ENCODE measurements at places on chromosomes 4 and X.

- H3K4me1 ChIP-seq: no peaks in the 10 kb centered on the region
- H3K4me3 ChIP-seq: no peak overlapping the region
- DNase-seq: no peak
- no peaks in the 10 kb centered on the region for H3K36me3 ChIP-seq
- H3K27ac ChIP-seq: no peak overlapping the region
- H3K27me3 ChIP-seq: no peaks in the 10 kb centered on the region
Measured at GRCh38 chrX:145553702-145554101, 263.9 kb upstream of the SLITRK2 start.

- DNase-seq: no peak
- H3K27me3 ChIP-seq: no peaks in the 10 kb centered on the region
- H3K27ac ChIP-seq: no peak overlapping the region
- H3K36me3 ChIP-seq: no peaks in the 10 kb centered on the region
- H3K4me3 ChIP-seq: no peak overlapping the region
Measured at GRCh38 chr4:188143731-188144130, 4.5 kb downstream of the TRIML1 start.

DNA sequence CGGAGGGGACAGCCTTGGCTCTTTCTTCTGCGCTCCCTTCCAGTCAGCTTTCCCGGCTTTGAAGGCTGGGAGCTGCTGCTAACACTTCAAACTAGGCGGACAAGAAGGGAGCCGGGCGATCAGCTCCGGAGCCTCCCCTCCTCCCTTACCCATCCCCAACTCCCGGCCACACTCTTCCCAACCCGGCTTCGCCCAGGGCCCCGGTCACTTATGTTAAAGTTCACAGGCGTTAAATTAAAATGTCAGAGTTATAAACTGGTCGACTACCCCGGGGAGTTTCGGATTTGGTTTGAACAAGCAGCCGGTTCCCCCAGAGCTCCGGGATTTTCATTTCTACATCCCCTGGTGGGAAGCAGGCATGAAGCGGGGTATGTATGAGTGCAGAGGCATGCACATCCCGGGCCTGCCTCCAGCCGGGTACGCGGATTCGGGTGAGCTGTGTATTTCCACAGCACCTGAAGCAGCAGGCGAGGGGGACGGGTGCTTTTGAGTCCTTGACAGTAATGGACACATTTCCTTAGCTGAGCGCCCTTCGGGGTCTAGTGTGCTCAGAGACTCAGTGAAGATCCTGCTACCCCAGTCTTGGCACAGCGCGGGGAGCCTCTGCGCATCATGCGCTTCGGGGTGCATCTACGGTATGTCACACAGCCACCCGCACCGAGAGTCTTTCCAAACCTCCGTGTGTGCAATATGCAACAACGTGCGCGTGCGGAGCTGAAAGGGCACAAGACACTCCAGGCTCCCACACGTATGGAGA lies 880 bp downstream of the UNC5C start:
- H3K27me3 ChIP-seq: peaks cover 5% of the 10 kb centered on the region
- no peaks in the 10 kb centered on the region for H3K36me3 ChIP-seq
- no peak overlapping the region for H3K27ac ChIP-seq
- peaks cover 17% of the 10 kb centered on the region for H3K4me1 ChIP-seq

DNA sequence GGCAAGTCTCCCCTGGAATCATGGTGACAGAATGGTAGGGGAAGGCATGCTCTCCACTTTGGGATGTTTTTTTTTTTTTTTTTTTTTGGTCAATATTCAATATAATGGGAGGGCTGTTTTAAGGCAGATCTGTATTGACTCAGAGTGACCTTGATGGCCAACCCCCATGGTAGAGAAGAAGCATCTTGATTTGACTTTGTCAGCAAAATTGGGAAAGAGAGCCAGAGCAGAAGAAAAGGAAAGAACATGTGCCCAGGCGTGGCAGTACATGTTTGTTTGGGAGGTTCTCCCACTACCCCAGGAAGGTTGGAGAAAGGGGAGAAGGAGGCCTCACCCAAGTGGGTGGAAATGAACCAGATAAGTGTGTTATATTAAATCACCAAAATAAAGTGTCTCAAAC lies 62.2 kb upstream of the TBC1D9 start:
- no peak for DNase-seq
- H3K4me1 ChIP-seq: no peaks in the 10 kb centered on the region
- H3K4me3 ChIP-seq: no peak overlapping the region

DNA sequence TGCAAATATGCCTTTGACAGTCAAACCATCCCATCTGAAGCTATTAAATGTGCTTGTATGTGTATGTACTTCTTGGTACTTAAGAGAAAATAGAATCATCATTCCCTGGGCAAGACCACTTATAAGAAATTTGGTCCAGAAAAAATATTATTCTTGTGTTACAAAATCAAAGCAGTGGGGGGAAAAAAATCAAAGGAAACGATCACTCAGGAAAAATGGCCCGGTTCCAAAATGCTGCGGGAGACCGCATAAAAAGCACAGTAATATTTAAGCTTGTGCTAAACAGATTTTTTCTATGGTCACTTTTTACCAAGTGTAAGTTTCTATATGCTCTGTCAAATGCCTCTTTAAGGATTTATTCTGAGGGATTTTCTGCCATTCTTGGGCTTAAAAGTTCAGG lies 36.1 kb downstream of the RAI2 start:
- no peak overlapping the region for H3K4me3 ChIP-seq
- H3K36me3 ChIP-seq: no peaks in the 10 kb centered on the region
- no peaks in the 10 kb centered on the region for H3K27me3 ChIP-seq
- H3K4me1 ChIP-seq: no peaks in the 10 kb centered on the region

DNA sequence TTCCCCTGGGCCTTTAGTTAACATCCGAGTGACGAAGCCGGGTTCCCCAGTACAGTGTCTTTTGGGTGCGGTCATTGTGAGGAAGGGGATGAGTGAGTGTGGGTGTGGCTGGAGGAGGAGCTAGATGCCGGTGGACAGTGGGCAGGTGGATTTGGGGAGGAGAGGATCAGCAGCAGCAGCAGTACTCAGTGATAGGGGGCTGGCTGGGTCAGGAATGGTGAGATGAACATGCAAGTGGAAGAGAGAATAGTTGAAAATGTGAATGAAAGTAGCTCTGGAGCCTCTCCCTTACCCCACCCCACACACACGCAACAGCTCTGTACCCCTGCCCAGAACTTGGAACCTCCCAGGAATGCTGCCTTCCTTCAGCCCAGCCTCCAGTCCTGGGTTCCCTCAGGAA lies 4.5 kb downstream of the TSR2 start:
- no peaks in the 10 kb centered on the region for H3K27me3 ChIP-seq
- no peak overlapping the region for H3K27ac ChIP-seq
- H3K36me3 ChIP-seq: peaks cover 5% of the 10 kb centered on the region
- H3K4me1 ChIP-seq: peaks cover 16% of the 10 kb centered on the region

GRCh38 chrX:68997511-68997910 lies 167.7 kb downstream of the PJA1 start:
- DNase-seq: no peak
- no peak overlapping the region for H3K27ac ChIP-seq
- H3K36me3 ChIP-seq: no peaks in the 10 kb centered on the region
- H3K4me3 ChIP-seq: no peak overlapping the region
- H3K27me3 ChIP-seq: no peaks in the 10 kb centered on the region

- no peaks in the 10 kb centered on the region for H3K27me3 ChIP-seq
- H3K4me1 ChIP-seq: no peaks in the 10 kb centered on the region
- H3K4me3 ChIP-seq: peak overlapping the region; percentile 13
- H3K36me3 ChIP-seq: no peaks in the 10 kb centered on the region
Measured at GRCh38 chr4:132123870-132124623, 1025.0 kb upstream of the PCDH10 start.

DNA sequence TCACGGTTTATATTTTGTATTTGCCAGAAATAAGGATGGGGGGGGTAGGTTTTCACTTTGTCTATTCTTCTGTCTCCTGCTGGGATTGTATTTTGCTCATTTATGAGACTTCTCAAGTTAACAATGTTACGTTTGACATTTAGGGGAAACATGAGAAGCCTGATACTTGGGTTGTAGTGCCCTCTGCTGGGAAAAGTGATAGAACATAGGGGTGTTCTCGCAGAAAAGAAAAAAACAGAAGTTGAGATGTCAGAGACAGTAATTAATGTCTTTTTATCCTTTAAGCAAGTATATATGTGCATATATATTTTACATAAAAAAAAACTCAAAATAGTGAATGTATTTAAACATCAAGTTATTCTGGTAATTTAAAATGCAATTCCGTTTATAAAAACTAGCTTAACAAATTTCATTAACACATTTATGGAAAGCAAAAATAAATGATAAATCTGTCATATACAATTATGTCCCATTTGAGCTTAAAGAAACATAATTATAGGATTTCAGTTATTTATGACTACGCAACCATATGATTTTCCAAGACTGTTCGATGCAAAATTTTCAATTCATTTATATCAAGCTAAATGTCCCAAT lies 46.0 kb upstream of the TMPRSS11F start:
- H3K27me3 ChIP-seq: no peaks in the 10 kb centered on the region
- H3K4me1 ChIP-seq: no peaks in the 10 kb centered on the region
- H3K36me3 ChIP-seq: no peaks in the 10 kb centered on the region
- no peak overlapping the region for H3K27ac ChIP-seq
- no peak overlapping the region for H3K4me3 ChIP-seq
- no peak for DNase-seq

- DNase-seq: no peak
- no peak overlapping the region for H3K4me3 ChIP-seq
- no peak overlapping the region for H3K27ac ChIP-seq
- no peaks in the 10 kb centered on the region for H3K36me3 ChIP-seq
- H3K27me3 ChIP-seq: no peaks in the 10 kb centered on the region
Measured at GRCh38 chr4:112411781-112412550, 104.0 kb downstream of the NEUROG2 start.

DNA sequence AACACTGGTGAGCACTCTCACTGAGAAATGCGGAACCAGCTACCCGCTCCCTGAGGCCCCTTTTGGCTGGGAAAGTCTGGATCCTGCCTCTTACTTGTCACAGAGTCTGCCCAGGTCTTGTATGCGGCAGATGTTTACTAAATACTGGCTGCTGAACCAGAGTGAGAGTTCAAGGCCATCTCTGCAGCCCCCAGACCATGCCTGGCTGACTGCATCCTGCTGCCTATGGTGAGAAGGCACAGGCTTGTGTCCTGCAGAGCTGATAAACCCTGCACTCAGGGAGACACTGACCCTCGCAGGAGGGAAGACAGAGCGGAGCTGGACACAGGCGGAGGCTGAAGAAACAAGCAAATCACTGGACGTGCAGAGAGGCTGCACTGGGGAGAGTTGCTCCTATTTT lies 46.5 kb downstream of the JAKMIP1 start:
- no peak overlapping the region for H3K27ac ChIP-seq
- no peak overlapping the region for H3K4me3 ChIP-seq
- peaks cover 5% of the 10 kb centered on the region for H3K4me1 ChIP-seq
- H3K27me3 ChIP-seq: no peaks in the 10 kb centered on the region
- H3K36me3 ChIP-seq: no peaks in the 10 kb centered on the region

GRCh38 chr4:136124251-136124745 lies 1408.0 kb downstream of the PCDH18 start:
- no peaks in the 10 kb centered on the region for H3K27me3 ChIP-seq
- no peak overlapping the region for H3K4me3 ChIP-seq
- no peak overlapping the region for H3K27ac ChIP-seq
- no peaks in the 10 kb centered on the region for H3K4me1 ChIP-seq
- no peaks in the 10 kb centered on the region for H3K36me3 ChIP-seq
- no peak for DNase-seq

GRCh38 chr4:8173492-8174242 lies 15.1 kb upstream of the ABLIM2 start:
- no peaks in the 10 kb centered on the region for H3K27me3 ChIP-seq
- H3K4me1 ChIP-seq: peaks cover 8% of the 10 kb centered on the region
- H3K4me3 ChIP-seq: no peak overlapping the region
- no peak for DNase-seq

DNA sequence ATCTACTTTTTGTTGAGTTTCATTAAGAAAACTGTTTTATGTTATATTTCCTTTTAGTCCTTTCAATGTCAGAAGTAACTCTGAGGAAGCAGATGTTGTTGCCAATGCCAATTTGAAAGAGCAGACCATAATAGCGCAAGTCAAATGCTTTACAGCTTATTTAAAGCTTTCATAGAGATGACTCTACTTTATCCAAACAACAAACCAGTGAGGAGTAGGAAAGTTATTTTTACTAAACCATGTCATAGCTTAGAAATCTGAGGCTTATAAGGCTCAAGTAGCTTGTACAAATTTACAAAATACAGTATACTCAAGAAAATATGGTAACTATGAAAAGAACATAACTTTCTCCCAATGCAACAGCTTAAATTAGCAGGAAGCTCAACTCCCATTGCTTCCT lies 40.1 kb upstream of the SPOCK3 start:
- no peaks in the 10 kb centered on the region for H3K36me3 ChIP-seq
- no peak overlapping the region for H3K4me3 ChIP-seq
- no peak for DNase-seq
- no peak overlapping the region for H3K27ac ChIP-seq

DNA sequence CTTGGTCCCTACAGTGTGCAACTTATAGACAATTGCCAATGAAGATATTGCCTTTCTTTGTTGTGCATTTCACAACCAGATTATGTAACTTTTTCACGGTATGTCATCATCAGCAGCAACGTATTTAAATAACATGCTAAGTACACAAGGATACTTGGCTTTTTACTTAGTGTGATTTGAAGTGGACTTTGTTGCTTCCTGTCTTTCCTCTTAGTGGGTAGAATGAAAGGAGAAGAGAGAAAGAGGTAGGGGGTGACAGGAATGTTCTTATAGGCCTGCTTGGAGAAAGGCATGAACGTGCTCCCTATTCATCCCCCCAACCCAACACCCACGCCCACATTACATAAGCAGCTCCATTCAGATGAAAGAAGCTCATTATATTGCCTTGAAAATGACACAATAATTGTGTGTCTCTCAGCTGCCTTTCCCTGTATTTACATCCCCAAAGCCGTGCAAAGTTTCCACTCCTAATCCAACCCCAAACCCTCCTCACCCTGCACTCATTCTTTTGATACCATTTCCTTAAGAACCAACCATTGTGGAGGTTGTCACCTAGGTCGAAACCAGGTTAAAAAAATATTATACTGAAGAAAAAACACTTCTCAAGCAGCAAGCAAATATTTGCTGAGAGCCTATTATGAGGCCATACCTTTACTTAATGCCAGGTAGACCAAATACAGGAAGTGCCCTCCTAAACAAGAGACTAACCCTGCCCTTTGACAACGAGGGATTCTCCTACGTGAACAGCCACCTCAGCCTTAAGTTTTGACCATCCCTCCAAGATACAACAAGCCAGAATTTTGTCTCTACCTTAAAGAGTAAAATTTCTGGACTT lies 25.2 kb upstream of the GK start:
- no peak for DNase-seq
- H3K4me1 ChIP-seq: no peaks in the 10 kb centered on the region
- H3K27ac ChIP-seq: no peak overlapping the region
- H3K27me3 ChIP-seq: no peaks in the 10 kb centered on the region

DNA sequence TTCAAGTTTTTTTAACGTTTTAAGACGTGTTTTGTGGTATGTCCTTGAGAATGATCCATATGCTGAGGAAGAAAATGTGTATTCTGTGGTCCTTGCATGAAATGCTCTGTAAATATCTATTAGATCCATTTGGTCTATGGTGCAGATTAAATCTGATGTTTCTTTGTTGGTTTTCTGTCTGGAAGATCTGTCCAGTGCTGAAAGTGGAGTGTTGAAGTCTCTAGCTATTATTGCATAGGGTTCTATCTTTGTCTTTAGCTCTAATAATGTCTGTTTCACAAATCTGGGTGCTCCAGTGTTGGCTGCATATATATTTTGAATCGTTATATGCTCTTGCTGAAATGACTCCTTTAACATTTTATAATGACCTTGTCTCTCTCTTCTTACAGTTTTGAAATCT lies 122.5 kb downstream of the RPA4 start:
- no peak overlapping the region for H3K4me3 ChIP-seq
- no peak for DNase-seq
- no peaks in the 10 kb centered on the region for H3K4me1 ChIP-seq
- H3K27me3 ChIP-seq: no peaks in the 10 kb centered on the region
- H3K36me3 ChIP-seq: no peaks in the 10 kb centered on the region
- no peak overlapping the region for H3K27ac ChIP-seq
